ENCODE measurements at places on chromosomes 2 and 18.

- no peak for DNase-seq
Measured at GRCh38 chr2:217870528-217871011, 132.2 kb downstream of the TNS1 start.

DNA sequence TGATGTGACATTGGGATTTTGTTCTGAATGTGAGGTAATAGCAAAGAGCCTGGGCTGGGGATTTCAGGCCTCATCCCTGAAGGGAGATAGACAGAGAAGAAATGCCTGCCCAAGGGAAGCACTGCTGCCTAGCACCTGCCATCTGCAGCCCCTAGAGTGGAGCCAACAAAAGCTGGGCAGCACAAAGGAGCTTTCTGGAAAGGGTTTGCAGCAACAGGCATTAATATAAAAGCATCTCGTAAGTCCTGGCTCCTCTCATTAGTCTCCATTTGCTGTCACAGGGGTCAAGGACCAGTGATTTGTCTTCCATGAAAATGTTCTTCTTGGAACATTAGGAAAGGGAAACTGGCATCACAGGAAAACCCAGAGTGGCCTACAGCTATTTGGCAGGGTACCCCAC is 157.2 kb upstream of the SLC14A2 start:
- no peak for DNase-seq

DNA sequence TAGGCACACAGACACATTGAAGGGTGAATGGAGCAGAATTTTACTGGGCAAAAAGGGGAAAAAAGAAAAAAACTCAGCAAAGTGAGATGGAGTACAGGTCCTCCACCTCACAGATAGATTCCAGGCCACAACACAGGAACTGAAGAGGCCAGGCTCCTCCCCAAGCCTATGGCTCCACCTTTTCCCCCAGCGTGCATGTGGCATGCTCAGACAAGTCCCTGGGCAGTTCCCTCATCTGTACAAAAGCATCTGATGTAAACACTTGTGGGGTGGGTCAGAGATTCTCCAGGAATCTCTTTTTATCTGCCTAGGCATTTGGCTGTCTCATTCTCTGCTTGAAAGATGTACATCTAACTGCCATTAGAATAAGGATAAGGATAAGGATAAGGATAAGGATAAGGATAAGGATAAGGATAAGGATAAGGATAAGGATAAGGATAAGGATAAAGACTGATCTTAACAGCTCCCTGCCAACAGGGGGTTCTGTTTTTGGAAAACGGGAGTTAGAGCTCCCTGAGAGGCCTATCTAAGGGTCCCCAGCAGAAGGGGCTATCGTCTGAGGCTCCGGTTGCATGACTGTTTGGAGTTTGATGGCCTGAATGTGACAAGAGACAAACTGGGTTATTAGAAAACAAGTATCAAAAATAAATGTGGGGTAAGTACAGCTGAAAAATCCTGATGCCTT is 17.2 kb upstream of the ASXL3 start:
- no peak for DNase-seq

- DNase-seq = peak; percentile 37
Measured at GRCh38 chr2:207746131-207746530, 23.6 kb downstream of the FZD5 start.

DNA sequence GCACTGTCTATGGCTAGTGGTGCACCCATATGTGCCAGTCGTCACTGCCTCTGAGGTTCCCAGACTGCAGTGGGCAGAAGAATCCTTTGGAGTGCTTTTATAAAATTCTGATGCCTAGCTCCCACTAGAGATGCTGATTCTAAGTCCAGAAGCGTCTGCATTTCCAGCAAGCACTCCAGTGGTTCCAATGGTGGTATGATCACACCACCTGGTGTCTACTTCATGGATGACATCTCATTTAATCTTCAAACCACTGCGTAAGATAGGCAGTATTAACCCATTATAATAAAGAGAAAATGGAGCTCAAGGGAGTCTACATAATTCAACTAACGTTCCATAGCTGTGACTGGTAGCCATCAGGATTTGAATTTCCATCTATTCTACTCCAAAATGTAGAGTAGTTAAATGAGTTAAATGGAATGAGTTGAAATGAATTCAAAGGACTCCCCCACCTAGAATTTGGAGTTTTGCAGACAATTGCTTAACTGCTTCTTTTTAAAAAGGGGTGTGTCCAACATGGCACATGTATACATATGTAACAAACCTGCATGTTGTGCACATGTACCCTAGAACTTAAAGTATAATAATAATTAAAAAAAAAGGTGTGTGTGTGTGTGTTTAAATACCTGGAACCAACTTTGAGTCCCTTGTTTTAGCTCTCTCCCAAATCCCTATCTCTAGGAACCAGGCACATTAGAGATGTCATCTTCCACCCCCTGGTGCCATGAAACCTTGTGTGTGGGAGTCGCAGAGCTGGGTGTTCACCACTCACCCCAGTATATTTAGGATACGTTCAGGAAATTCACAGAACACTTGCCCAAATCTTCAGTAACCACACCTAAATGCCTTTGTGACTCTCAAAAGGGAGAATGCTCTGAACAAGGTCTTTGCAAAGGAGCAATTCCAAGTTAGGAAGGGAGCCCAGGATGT is 14.1 kb downstream of the LAMA3 start:
- DNase-seq = peak; percentile 14

DNA sequence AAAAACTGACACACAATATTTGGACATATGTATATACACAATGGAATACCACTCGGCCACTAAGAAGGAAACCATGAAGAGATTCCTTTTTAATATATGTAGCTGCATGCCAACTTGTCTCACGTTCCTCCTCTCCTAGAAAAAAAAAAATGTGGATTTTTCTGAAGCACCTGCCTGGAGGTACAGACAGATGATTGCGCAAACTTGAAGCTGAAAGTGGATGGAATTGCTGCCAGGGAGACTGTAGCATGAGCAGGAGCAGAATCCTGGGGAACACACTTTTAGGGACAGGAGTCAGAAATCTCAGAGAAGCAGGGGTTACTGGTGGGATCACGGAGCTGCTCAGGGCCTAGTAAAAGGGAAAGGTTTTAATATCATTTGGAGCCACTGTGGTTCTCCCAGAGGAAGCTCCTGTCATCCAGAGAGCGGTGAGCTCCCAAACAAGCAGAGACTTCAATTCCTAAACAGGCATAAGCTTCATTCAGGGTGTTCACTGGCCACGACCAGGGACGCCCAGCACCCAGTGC is 640 bp upstream of the SPR start:
- DNase-seq = no peak

- DNase-seq = no peak
Measured at GRCh38 chr18:6013171-6013810, 118.0 kb upstream of the TMEM200C start.

- no peak for DNase-seq
Measured at GRCh38 chr18:22193466-22193865, 24.1 kb downstream of the GATA6 start.

DNA sequence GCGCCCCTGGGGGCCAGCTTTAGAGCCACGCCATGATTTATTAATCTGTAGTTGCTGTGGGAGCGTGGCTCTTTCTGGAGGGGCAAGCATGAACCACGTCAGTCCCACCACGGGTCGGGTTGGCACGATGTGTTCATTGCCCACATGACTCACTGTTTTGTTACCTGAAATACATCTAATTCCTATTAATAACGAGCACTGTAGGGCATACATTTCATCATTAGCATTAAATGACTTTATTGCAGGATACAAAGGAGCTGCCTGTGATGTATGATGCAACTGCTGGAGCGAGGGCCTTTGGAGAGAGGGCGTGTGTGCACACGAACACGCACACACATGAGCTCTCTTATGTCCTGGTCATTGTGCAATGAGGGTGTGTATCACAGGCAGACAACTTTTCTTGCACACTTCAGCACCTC is 127.0 kb downstream of the INHBB start:
- DNase-seq = no peak

- DNase-seq = no peak
Measured at GRCh38 chr2:230439590-230439989, 23.6 kb downstream of the SP100 start.

DNA sequence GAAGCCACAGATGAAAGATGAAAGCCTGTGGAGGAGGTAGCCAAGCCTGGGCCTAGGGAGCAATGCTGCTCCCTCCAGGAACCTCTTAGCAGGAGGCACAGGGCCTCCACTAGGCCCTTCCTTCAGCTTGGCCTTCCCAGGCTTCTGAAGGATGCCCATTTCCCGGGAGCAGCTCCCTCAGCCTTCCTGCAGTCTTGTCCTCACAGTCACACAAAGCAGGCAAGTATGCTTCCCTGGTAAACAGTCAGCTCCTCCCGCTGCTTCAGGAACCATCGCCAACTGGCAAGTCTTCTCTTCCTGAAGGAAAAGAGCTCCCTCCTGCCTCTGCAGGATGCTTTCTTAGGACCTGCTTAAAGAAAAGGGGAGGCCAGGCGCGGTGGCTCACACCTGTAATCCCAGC is 53.2 kb downstream of the SMAD7 start:
- no peak for DNase-seq

DNA sequence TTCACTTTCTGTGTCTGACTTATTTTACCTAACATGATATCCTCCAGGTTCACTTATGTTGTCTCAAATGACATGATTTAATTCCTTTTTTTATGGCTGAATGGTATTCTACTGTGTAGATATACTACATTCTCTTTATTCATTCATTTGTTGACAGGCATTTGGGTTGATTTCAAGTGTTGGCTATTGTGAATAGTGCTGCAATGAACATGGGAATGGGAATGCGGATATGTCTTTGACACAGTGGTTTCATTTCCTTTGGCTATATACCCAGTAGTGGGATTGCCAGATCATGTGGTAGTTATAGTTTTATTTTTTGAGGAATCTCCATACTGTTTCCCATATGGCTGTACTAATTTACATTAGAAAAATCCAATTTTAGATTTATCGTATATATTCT is 195.4 kb upstream of the KLHL14 start:
- DNase-seq = no peak

GRCh38 chr2:68216454-68217310 is 35.6 kb downstream of the PPP3R1 start:
- no peak for DNase-seq

- no peak for DNase-seq
Measured at GRCh38 chr18:3626929-3627458, 177.0 kb downstream of the TGIF1 start.

- peak; percentile 7 for DNase-seq
Measured at GRCh38 chr2:178990533-178991241, 59.2 kb downstream of the CCDC141 start.

- DNase-seq = no peak
Measured at GRCh38 chr2:39506215-39506614, 69.1 kb upstream of the MAP4K3 start.

DNA sequence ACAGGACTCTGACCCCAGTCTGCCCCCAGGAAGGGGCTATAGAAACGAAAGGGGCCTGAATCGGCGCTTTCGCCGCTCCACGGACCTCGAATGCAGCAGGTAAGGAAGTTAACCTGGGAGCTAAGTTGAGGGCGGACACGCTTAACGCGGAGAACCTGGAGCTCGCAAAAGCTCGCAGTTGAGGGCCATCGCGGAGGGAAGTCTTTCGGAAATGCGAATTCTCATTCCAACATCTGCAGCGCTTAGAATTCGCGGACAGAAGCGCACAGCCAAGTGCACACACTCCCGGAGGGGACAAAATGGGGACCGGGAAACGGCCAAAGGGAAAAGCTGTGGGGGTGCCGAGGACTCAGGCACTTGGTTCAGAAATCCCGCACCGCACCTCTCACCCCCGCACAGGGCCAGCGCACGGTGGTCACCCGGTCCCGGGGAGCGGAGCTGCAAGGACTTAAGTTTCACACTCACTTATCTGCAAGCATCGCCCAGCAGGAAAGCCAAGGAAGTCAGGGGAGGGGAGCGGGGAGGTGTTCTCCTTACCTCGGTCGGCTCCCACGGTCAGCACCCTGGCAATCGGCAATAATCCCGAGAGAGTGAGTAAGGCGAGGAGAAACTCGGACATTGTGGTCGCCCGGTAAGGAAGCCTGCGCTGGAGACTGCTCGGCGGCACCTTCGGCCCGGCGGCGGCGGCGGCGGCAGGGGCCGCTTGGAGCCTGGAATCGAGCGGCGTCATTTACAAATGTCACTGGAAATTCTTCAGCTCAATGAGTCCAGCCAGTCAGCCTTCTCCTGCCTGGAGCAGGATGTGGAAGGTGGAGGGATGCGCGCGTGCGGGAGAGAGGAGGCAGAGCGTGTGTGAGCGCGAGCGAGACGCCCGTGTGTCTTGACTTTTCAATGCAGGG is 456 bp downstream of the LRP1B start:
- no peak for DNase-seq

DNA sequence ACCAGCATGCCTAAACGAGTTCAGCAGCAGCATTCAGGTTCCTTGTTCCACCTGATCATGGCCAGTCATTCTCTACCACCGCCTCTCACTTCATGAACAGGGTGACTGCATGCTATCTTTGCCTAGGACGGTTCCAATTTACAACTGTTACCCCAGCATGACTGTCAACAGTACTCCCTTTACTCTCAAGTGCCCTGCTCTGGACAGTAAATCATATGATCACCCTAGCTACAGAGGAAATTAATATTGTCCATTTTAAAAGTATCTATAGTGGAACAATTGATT is 25.7 kb downstream of the MGAT4A start:
- no peak for DNase-seq

DNA sequence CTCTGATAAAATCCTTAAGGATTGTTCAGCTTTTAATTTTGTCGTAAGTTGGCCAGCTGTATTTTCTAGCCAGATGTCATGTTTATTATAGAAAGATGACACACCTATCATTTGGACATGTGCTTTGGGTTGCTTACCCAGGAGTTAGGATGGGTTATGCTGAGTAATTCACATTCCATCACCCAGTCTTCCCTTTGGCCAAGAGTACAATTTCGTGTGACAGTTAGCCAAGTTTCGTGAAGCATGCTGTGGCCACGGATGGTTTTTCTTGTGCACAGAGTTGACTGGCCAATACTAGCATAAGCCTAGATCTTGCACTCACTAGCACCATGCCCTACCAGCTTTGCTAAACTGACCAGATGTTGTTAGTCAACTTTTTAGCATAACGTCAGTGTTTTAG is 5.8 kb downstream of the MAPRE3 start:
- DNase-seq = no peak

DNA sequence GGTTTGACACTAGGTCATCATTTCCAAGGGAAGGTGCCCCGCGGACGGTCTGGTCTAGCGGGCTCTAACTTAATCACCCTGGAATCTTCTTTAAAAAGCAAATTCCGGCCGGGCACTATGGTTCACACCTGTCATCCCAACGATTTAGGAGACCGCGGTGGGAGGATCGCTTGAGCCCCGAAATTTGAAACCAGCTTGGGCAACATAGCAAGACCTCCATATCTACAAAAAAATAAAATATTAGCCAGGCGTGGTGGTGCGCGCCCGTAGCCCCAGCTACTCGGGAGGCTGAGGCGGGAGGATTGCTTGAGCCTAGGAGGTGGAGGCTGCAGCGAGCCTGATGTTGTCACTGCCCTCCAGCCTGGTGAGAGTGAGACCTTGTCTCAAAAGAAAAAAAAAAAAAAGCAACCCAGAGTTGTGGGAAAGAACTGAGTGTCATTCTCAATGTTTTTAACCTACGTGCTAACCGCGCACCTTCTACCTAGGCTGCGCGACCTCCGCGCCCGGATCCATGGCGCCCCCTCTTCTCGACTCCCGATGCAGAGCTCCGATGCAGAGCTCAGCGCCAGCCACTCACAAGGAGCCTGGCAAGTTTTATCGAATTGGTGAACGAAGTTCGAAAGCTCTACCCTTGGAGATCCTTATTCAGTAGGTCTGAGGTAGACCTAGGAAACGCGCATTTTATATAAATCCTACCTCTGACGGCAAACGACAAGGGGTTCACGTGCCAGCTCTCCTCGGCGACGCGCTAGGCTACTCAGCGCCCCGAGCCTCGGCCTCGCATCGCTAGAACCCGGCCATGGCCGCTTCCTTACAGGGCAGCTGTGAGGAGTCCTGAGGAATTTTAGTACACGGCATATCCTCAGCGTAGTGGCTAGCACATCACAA is 888 bp upstream of the TWSG1 start:
- DNase-seq = peak; percentile 8
